Thymus (tissue), 14 donors: ENCODE measurements at places on chromosomes 5 and 9. TPM values are rescaled to one million over a fixed set of nuclear protein-coding genes. Genes with fewer than 3 reads are reported as not detected.

The LCN9 gene
- not detected for polyA plus RNA-seq

The SLC35A4 gene
- 28.0 TPM for polyA plus RNA-seq

The GAPT gene
- 3.1 TPM for polyA plus RNA-seq

The BICD2 gene
- polyA plus RNA-seq = 16.8 TPM

The PCDHGC4 gene
- 0.05 TPM for polyA plus RNA-seq

The IFNA8 gene
- polyA plus RNA-seq = not detected

The ANKRD20A1 gene
- polyA plus RNA-seq = 1.4 TPM

- DNase-seq = no peak
Measured at GRCh38 chr5:989961-990530, 18.6 kb upstream of the NKD2 start.

- DNase-seq = no peak
Measured at GRCh38 chr9:128296340-128297220, 20.5 kb downstream of the SWI5 start.

DNA sequence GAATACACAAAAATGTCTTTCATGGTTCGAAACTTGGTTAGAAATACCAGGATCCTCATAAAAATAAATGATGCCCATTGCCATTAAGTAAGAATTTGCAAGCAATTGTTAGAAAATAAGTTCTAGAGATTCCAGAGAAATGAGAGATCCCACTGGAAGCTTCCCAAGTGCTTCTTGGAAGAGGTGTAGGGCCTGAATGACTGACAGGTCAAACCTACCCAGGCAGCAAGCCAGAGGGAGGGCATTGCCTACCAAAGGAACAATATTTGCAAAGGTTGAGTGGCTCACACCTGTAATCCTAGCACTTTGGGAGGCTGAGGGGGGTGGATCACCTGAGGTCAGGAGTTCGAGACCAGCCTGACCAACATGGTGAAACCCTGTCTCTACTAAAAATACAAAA, 777.0 kb upstream of the WWC1 start:
- no peak for DNase-seq

DNA sequence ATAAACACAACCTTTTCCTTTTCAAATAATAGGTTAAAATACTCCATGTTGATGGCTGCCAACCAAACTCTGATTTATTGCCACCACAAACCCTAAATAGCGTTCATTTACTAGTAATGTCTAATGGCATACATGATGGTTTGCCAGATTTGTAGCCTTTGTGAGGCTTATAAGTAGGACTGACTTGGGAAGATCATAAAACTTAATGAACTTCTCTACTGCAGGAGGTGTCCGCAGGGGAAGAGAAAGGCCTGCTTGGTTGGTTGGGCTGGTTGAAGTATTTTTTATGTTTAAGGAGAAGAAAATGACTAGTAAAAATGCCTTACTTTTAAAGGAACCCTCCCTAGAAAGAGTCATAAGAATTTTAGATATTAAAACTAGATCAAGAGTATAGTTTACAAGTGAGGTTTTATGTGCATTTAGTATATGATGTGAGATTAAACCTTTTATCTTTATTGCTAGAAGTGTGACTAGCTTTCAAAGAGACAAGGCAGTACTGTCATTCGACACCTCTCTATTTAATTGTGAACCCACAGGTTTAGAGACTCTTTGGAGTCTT, 5.0 kb downstream of the PBX3 start:
- no peak for DNase-seq

- no peak for DNase-seq
Measured at GRCh38 chr5:150106674-150107426, 20.5 kb upstream of the CSF1R start.

DNA sequence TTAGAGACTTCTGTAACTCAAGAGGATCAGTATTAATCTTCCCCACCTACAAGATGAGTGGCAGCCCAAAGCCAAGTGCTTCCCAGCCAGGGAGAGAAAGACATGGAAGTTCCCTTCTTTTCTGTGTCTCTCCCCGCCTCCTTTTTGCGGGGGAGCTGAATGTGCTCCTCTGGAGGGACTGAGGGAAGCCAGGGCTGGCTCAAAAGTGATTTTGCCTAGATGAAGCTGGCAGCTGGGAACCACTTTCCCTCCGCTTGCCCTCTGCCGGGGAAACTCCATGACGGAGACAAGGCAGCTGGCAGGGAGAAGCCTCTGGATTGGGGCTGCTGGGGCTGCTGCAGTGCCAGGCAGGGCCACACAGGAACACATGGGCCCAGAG, 24.4 kb downstream of the EGR1 start:
- no peak for DNase-seq

- DNase-seq = no peak
Measured at GRCh38 chr9:130846487-130847305, 11.6 kb downstream of the ABL1 start.

DNA sequence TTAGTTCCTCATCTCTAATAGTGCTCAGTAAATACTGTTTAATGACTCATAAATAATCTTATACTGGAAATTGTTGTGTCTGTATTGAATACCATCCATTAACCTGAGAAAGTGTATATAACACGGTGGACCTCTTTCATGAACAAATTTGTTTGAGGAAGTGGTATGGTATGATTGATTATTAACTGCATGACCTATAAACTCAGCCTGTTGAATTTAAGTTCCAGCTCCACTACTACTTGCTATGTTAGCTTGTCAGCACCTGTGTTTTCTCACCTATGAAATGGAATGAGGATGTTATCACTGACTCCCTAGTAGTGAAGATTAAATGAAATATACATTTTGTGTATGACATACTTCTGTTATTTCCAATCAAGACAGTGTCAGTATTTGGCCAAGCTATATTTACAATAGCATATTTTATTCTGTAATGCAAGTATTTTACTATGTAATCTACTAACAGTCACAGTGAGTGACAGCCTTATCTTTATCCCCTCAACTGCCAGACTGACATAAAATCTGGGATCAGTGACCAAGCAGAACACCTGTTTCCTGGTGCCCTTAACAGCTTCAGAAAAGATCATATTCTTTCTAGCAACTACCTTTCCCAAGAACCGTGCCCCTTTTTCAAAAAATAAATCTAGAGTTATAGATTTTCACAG, 77.3 kb upstream of the ITGA1 start:
- no peak for DNase-seq

DNA sequence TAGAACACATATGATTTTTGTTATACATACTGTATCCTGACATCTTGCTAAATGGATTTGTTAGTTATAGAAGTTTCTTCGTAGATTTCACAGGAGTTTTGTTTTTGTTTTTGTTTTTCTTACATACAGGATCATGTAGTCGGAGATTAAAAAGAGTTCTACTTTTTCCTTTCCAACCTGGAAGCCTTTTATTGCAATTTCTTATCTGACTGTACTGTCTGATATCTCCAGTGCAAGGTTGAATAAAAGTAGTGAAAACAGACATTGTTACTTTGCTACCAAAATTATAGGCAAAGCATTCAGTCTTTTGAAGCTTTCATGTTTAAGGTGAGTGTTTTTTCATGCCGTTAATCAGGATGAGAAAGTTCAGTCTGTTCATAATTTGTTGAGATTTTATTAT, 117.4 kb upstream of the PRSS3 start:
- no peak for DNase-seq

DNA sequence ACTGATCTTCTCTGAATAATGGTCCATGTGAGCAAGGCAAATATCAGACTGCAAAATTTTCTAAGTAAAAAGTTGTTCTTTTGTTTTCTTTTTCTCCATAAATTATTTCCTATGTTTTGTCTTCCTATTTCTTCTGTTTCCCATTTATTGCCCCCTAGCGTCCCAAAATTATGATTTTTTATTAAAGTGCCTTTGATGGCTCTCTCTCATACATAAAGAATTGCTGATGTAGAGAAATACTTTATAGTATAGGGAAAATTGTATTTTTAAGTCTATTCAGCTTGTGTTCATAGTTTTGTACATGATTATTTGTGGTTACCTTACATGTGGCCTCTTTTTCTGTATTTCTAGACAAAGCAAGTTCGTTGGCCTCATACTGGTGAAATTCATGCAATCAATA, 1031.2 kb downstream of the EFNA5 start:
- no peak for DNase-seq

- DNase-seq = no peak
Measured at GRCh38 chr5:77953374-77953773, 177.2 kb upstream of the TBCA start.

DNA sequence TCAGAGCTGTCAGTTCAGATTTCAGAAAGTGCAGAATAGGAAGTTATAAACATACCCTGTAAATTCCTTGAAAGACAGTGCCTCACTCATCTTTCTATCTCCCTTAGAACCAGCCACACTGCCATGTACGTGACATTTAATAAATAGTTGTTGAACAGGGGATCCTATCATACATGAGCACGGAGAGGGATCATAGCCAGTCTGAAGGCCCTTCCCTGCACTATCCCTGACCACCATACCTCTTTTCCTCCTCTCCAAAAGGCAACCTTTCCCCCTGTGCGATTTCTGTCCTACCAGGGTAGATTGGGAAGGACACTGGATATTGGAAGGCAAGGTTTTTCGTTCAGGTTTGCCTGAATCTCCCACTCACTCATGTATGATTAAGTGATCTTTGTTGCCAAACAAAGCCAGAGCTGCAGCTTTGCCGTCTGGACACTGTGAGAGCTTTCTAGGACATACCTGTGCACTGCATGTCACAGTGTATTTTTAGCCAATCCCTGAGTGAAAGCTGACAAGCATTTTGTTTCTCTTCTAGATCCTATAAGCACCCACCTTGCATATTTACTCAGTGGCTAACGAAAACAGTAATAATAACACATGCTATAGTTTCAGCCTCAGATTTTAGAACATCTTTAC, 986.5 kb upstream of the WWC1 start:
- no peak for DNase-seq
